Activated CD4-positive, alpha-beta T cell treated with anti-CD3 and anti-CD28 coated beads, Interleukin-2, amount 10 ng/mL, durations not matched to agents 7 days and 5 days (primary cell): ENCODE measurements at places on chromosomes 6 and 20. TPM values are rescaled to one million over a fixed set of nuclear protein-coding genes. Genes with fewer than 3 reads are reported as not detected.
A peak's percentile ranks its signal among the peaks of the same experiment; 100 is the strongest.

The HLA-DQB1 gene
- 26.0 TPM for total RNA-seq

The HEY2 gene
- not detected for total RNA-seq

The FBXO5 gene
- 80.7 TPM for total RNA-seq

The APCDD1L gene
- total RNA-seq = not detected

The COQ3 gene
- total RNA-seq = 8.3 TPM

The CNKSR3 gene
- total RNA-seq = not detected

DNA sequence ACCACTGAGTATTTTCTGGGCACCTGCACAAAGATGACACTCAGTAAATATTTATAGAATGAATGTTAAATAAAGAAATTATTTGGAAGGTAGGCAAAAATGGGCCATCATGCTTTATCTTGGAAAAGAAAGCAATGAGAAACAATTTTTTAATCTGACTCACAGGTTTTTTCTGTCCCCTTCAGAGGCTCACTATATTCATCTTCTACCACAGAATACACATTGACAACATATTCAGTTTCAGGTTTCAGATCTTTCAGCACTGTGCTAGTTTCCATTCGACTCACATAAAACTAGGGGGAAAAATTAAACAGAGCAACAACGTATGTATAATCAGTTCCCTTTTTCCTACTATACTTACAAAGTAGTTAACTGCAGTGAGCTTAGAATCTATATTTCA lies 58.3 kb downstream of the COL12A1 start:
- H3K27me3 ChIP-seq = peaks cover 2% of the 10 kb centered on the region
- no peak overlapping the region for H3K4me3 ChIP-seq
- no peak overlapping the region for H3K27ac ChIP-seq
- H3K36me3 ChIP-seq = no peaks in the 10 kb centered on the region

- no peak overlapping the region for H3K4me3 ChIP-seq
- H3K36me3 ChIP-seq = no peaks in the 10 kb centered on the region
- no peak for DNase-seq
- no peaks in the 10 kb centered on the region for H3K27me3 ChIP-seq
- H3K27ac ChIP-seq = no peak overlapping the region
- H3K4me1 ChIP-seq = no peaks in the 10 kb centered on the region
Observed at GRCh38 chr6:133456944-133457343, 215.8 kb downstream of the EYA4 start.

DNA sequence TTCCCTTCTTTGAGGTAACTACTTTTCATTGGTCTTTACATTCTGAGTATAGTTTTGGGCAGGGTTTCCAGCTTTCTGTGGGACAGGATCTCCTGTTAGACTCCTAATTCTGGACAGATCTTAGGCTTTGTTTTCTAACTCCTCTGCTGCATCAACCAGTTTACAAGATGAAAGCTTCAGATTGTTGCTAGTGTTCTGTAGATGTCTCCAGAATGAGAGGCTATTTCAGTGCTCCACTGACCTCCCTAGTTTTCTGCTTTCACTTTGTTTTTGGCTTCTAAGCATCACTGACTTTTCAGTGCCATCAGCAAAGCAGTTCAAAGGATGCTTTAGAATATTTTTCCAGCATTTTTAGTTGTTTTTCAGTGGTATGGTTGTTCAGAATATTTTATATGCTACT lies 101.4 kb downstream of the LIN28B start:
- H3K36me3 ChIP-seq = no peaks in the 10 kb centered on the region
- H3K4me1 ChIP-seq = no peaks in the 10 kb centered on the region
- H3K27me3 ChIP-seq = peaks cover 33% of the 10 kb centered on the region
- DNase-seq = no peak
- H3K4me3 ChIP-seq = no peak overlapping the region

DNA sequence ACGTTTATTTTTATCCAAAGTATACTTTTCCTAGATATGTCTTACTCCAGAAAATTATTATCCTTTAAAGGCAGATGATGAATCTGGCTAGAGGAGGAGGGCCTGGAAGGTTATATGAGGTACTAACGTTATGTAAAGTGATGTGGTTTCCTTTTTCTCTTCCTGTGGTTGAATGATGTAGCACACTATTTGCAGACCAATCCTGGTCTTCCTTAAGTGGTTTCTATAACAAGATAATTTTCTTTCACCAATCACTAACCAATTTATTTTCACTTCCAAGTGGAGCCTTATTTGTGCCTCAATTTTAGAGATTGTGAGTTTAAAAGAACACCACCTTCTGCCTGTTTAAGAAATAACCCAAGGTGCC lies 154.6 kb upstream of the SOX4 start:
- no peak overlapping the region for H3K27ac ChIP-seq
- no peak overlapping the region for H3K4me3 ChIP-seq
- peaks cover 26% of the 10 kb centered on the region for H3K4me1 ChIP-seq
- peaks cover 12% of the 10 kb centered on the region for H3K27me3 ChIP-seq
- no peak for DNase-seq

GRCh38 chr6:134029495-134030455 lies 22.6 kb downstream of the SLC2A12 start:
- no peak overlapping the region for H3K27ac ChIP-seq
- H3K4me3 ChIP-seq = no peak overlapping the region

GRCh38 chr6:27785294-27785693 lies 126.9 kb downstream of the OR2B2 start:
- H3K4me1 ChIP-seq = peaks cover 3% of the 10 kb centered on the region
- H3K36me3 ChIP-seq = no peaks in the 10 kb centered on the region
- DNase-seq = no peak
- no peak overlapping the region for H3K27ac ChIP-seq

- H3K4me1 ChIP-seq = no peaks in the 10 kb centered on the region
- no peak overlapping the region for H3K4me3 ChIP-seq
- no peaks in the 10 kb centered on the region for H3K36me3 ChIP-seq
- H3K27me3 ChIP-seq = no peaks in the 10 kb centered on the region
- no peak overlapping the region for H3K27ac ChIP-seq
Observed at GRCh38 chr20:16158090-16158975, 414.9 kb downstream of the KIF16B start.

GRCh38 chr6:108362455-108362854 lies 67.6 kb downstream of the AFG1L start:
- DNase-seq = no peak
- H3K27ac ChIP-seq = no peak overlapping the region
- no peaks in the 10 kb centered on the region for H3K27me3 ChIP-seq
- no peak overlapping the region for H3K4me3 ChIP-seq
- peaks cover 17% of the 10 kb centered on the region for H3K4me1 ChIP-seq

DNA sequence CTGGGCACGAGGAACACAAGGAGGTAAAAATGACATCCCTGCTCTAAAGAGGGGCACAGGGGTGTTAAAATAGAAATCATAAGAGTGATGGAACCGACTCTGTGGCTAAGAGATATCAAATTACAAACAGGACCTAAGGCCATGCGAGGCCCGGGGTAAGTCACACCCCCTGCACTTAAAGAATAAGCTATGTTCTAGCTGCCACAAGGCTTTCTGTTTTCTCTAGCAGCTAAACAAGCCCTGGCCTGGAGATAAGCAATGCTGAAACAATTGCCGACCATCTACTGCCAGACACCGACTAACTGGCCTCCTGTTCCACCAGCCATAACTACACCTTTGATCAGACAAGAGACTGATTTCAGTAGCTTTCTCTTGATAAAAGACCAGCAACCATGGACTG lies 32.4 kb downstream of the MDGA1 start:
- no peak for DNase-seq
- H3K27ac ChIP-seq = no peak overlapping the region
- H3K36me3 ChIP-seq = peaks cover under 1% of the 10 kb centered on the region
- peaks cover 23% of the 10 kb centered on the region for H3K27me3 ChIP-seq
- H3K4me1 ChIP-seq = no peaks in the 10 kb centered on the region

DNA sequence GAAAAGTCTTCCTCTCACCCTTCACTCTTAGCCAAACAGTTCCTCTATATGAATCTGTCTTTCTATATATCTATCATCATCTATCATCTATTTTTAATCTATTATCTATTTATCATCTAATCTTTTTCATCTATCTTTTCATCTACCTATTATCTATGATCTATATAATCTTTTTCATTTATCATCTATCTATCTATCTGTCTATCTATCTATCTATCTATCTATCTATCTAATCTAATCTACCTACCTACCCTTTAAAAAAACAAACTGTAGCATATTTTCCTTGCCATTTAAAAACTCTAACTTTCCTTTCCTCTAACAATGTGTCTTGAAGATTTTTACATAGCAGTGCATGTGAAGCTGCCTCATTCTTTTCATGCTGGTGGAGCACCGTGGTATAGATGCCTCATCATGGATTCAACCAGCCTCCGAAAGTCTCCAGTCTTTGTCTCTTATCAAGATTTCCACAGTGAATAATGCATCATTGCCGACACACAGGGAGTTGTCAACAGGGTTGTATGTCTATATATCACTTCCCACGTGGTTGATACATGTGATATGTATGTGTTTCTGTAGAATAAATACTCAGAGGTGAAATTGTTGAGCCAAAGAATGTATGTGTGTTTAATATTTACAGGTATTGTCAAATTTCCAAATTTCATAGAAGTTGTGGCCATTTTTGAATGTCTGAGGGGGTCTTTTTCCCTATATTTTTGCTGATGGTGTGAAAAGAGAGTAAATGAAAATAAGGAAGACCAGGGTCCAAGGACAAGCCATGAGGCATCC lies 51.3 kb downstream of the VEGFA start:
- no peak overlapping the region for H3K4me3 ChIP-seq
- no peak for DNase-seq
- no peaks in the 10 kb centered on the region for H3K36me3 ChIP-seq
- H3K27me3 ChIP-seq = peaks cover 15% of the 10 kb centered on the region
- no peak overlapping the region for H3K27ac ChIP-seq

DNA sequence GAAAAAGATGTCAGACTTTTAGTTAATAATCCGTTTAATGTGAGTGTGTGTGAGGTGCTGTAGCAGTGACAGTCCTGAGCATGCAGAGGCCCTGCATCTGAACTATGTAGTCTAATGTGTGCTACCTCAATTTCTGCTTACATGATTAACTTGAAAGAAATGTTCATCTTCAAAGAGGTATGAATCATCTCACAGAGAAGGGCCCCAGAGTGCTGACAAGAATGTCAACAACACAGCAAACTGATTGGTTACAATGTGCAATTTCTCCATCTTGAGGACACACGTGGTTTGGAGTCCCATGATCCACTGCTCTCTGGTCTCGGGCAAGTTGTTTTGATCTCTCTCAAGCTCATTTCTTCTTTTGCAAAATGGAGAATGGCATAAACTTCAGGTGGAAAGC lies 61.7 kb upstream of the EMILIN3 start:
- peaks cover 72% of the 10 kb centered on the region for H3K36me3 ChIP-seq
- peaks cover 50% of the 10 kb centered on the region for H3K4me1 ChIP-seq
- peak; percentile 66 for DNase-seq
- peak overlapping the region; percentile 88 for H3K27ac ChIP-seq

- H3K27ac ChIP-seq = no peak overlapping the region
- peaks cover 7% of the 10 kb centered on the region for H3K4me1 ChIP-seq
- no peak overlapping the region for H3K4me3 ChIP-seq
- no peak for DNase-seq
- no peaks in the 10 kb centered on the region for H3K36me3 ChIP-seq
- peaks cover 10% of the 10 kb centered on the region for H3K27me3 ChIP-seq
Observed at GRCh38 chr20:50237349-50237748, 46.7 kb downstream of the CEBPB start.

DNA sequence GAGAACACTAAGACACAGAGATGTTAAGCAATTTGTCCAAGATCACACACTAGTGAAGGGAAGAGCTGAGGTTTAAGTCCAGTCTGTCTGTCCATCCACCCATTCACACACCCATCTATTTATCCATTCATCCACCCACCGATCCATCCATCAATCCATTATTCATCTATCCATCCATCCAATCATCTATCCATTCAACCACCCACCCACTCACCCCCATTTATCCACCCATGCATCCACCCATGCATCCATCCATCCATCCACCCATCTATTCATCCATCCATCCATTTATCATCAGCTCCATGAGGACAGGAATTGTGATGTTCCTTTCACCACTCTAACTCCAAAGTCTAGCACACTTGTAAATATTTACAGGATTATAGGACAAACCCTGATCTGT lies 242.3 kb upstream of the PMEPA1 start:
- H3K27me3 ChIP-seq = no peaks in the 10 kb centered on the region
- no peaks in the 10 kb centered on the region for H3K36me3 ChIP-seq
- H3K4me3 ChIP-seq = no peak overlapping the region
- DNase-seq = no peak
- H3K27ac ChIP-seq = no peak overlapping the region

GRCh38 chr20:3203315-3204123 lies 963 bp downstream of the DDRGK1 start:
- H3K4me1 ChIP-seq = peaks cover 22% of the 10 kb centered on the region
- H3K27me3 ChIP-seq = no peaks in the 10 kb centered on the region
- DNase-seq = peak; percentile 44

DNA sequence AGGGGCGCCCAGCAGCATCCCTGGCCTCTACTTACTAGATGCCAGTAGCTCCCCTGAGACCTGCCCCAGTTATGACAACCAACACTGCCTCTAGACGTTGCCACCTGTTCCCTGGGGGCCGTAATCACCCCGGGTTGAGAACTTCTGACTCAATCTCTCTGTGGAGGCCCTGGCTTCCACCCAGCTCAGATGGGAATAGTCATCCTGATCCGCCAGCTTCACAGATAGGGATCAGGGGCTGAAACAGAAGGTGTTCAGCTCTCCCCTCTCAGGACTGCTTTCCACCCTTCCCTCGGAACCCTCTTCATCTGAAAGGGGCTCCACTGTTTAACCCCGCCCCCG lies 3.3 kb downstream of the CAPN11 start:
- no peak for DNase-seq
- peaks cover 13% of the 10 kb centered on the region for H3K4me1 ChIP-seq
- H3K27me3 ChIP-seq = peaks cover 8% of the 10 kb centered on the region

GRCh38 chr20:51597389-51598231 lies 55.1 kb upstream of the NFATC2 start:
- H3K36me3 ChIP-seq = no peaks in the 10 kb centered on the region
- H3K27ac ChIP-seq = no peak overlapping the region
- H3K4me1 ChIP-seq = peaks cover 27% of the 10 kb centered on the region

- H3K4me3 ChIP-seq = no peak within 1 kb of the TSS
- no peaks in the 10 kb centered on the region for H3K36me3 ChIP-seq
- H3K27ac ChIP-seq = no peak within 1 kb of the TSS
- peaks cover 38% of the 10 kb centered on the region for H3K27me3 ChIP-seq
- peaks cover 20% of the 10 kb centered on the region for H3K4me1 ChIP-seq
Observed at GRCh38 chr20:45308117-45308778, at the start of gene MATN4. TSS of gene MATN4 (minus strand) at chr20:45308299. CDS start at chr20:45305582, 2,717 bp downstream.

DNA sequence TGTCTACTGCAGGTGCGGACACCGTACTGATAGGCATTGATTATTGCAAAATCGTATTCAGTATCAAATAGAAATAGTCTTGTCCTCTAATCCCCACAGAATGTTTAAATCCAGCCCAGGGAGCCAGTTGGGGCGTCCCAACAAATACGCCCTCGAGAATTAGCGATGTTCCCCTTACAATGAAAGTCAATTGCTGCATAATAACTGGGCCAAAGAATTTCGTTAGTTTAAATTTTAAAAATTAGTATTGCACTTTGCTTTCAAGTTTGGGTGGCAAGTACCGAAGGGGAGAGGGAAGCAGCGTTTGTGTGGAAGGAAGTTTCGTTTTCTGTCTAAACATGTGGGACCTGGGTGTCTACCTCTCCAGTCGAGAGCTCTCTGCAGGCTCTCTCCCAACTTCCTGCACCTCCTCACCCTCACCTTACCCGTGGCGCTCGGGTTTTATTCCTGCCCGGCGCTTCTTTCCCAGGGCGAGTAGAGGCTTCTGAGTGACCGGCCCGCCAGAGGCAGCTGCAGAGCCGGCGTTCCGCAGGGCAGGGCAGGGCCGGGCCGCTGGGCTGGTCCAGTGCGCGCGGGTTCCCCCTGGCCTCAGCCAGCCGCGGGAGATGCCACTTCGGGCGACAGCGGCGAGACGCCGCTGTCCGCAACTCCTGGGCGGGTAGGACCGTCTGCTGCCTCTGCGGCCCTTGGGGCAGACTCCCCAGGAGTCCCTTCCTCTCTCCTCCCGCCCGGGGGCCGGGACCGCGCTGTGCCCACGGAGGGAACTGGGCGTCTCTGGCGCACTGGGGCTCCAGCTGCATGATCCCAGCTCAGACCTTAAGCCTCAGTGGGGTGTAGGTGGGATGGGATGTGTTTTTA lies 862 bp upstream of the TFAP2C start:
- H3K27ac ChIP-seq = no peak overlapping the region
- H3K36me3 ChIP-seq = peaks cover 3% of the 10 kb centered on the region
- no peak for DNase-seq
- peaks cover 77% of the 10 kb centered on the region for H3K27me3 ChIP-seq
